ENCODE measurements at places on chromosomes 16 and 17.

DNA sequence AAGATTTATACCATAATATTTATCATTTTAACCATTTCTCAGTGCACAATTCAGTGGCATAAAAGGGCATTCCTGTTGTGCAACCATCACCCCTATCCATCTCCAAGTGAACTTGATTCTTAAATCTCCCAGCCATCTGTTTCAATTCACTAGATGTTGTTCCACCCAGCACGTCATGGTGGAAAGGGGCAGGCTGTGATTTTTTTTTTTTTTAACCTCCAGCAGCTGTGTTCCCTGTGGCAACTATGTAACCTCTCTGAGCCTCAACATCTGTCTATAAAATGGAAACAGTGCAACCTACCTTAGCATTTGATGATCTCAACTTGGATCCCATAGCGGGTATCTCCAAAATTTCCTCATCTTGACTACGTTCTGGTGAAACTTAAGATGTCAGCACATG, 604.5 kb downstream of the WWOX start:
- no peak for DNase-seq

DNA sequence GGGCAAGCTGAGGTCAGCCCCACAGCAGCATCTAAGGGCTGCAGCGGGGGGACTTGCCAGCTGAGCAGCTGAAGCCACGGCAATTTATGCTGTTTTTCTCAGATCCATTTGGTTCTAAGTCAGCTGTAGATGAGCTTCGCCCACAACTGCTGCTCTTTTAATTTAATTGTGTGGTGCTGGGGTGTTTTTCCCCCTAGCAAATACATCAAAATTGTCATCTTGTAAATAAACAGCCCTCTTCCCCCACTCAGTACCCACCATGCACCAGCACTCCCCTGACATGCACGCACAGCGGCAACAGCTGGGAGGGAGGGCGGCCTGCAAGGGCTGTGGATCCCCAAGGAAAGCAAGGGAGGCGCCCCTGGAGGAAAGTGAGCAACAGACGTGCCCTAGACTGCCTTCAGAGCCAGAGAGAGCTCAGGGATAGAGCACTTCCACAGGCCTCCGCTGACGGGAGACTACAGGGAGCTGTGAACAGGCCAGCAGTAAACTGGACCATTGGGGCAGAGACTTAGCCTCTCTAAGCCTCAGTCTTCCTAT, 149.5 kb downstream of the TMEM132E start:
- no peak for DNase-seq

GRCh38 chr16:30621765-30622164, 11.6 kb upstream of the ZNF689 start:
- no peak for DNase-seq

GRCh38 chr17:53560953-53561352, 261.8 kb upstream of the KIF2B start:
- no peak for DNase-seq

- DNase-seq: no peak
These were observed 56.9 kb downstream of the CYB5D2 start for GRCh38 chr17:4199818-4200402.

DNA sequence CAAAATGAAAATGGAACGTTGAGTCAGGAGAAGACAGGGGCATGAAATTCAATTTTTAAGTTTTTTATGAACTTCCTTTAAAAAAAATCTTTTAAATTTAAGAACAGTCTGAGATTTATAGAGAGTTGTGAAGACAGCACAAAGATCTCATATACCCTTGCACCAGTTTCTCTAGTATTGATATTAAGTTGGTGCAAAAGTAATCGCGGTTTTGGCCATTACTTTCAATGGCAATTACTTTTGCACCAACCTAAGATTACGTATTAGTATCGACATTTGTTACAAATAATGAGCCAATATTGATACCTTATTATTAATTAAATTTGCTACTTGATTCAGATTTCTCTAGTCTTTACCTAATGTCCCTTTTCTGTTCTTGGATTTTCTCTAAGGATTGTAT, 684.4 kb upstream of the CDH8 start:
- no peak for DNase-seq

- DNase-seq: no peak
These were observed 723.4 kb downstream of the MAF start for GRCh38 chr16:78877114-78877655.

- DNase-seq: no peak
These were observed 10.4 kb downstream of the CD300LF start for GRCh38 chr17:74702116-74702871.

DNA sequence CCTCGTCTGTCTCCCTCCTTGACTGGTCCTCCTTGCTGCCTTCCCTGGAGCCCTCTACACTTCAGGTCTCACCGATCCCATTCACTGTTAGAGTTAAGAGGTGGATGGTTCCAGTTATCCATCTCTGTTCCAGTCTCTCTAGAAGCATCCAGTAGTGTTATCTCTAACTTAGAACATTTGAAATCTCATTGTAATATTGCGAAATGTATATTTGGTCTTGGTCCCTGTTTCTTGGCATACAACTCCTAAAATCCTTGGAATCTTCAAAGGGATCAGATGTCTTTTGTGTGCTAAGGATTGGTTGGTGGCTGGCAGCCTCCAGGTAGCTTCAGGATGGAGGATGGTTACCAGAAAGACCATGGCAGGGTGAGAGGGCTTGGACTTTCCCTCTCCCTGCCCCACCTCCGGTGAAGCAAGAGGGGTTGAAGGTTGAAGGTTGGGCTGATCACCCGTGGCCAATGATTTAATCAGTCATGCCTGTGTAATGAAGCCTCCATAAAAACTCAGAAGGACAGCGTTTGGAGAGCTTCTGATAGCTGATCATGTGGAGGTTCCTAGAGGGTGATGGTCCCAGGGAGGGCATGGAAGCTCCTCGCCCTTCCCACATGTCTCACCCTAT, 59.1 kb downstream of the NTN1 start:
- DNase-seq: no peak

DNA sequence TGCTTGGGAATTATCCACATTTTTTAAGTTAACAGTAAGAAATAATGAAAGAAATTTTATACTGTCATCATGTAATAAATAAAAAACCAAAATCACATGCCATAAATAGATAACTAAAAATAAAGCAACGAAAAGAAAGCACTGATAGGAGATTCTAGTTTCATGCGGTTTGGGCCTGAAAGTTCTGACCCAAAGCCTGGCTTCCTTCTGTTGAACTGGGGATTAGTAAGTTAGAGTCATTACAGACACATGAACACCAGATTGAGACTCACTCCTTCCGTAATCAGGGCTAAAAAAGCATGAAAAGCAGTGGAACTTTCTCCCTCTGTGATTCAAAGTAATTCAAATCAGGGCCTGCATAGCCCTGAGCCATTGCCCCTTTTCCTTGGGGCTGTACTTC, 13.2 kb upstream of the SLC6A2 start:
- no peak for DNase-seq

DNA sequence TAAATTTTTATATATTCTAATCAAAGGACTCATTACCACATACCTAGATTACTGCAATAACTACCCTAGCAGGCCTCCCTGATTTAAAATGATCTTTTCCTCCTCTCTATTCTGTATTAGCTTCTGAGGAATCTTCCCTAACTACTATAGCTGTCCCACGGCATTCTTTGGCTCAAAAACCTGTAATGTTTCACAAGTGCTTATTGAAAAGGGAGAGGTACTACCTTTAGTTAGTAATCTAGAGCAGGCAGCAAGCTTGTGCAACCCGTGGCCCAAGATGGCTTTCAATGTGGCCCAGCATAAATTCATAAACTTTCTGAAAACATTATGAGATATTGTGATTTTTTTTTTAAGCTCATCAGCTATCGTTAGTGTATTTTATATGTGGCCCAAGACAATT, 71.0 kb upstream of the CORO6 start:
- DNase-seq: no peak

- no peak for DNase-seq
These were observed 30.8 kb downstream of the NMT1 start for GRCh38 chr17:45091778-45092425.

- DNase-seq: no peak
These were observed 19.0 kb downstream of the CCDC57 start for GRCh38 chr17:82193520-82194220.

- no peak for DNase-seq
These were observed 5.6 kb downstream of the STAT5B start for GRCh38 chr17:42270596-42270995.

GRCh38 chr16:31008149-31008548, 2.3 kb downstream of the STX1B start:
- no peak for DNase-seq

DNA sequence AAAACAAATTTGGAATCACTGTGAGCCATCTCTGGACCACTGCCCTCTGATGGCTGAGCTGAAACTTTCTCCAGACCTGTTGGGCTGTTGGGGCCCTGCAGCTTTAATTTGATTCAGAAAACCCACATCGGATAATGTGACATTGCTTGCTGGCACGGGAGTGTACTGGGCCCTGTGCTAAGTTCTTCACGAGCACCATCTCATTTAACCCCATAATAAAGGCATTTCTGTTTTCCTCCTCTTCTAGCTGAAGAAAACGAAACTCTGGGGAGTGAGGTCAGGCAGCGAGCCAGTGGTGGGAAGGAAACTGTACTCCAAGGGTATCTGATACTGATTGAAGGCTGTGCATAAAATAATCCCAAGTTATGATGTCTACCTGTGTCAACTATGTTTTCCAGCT, 34.5 kb upstream of the TNRC6A start:
- DNase-seq: no peak

GRCh38 chr17:82814834-82815233, 25.0 kb downstream of the ZNF750 start:
- DNase-seq: no peak

DNA sequence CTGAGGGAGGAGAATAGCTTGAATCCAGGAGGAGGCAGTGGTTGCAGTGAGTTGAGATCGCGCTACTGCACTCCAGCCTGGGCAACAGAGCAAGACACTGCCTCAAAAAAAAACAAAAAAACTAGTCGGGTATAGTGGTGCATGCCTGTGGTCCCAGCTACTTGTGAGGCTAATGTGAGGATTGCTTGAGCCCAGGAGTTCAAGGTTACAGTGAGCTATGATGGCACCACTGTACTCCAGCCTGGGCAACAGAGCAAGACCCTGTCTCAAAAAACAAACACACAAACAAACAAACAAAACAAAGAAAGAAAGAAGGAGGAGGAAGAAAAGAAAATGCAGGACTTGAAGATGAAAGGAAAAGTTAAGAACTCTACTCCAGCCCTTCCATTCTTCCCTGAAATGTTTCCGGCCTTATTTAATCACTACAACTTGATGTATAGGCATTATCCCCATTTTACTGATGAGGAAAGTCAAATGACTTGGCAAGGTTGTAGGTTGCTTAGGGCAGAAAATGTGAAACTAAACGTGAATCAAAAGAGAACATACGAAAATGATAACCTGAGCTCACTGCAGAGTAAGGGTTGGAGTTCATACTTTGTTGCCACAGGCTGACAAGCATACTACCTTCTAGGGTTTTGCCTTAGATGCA, 30.0 kb downstream of the PSME3IP1 start:
- no peak for DNase-seq

DNA sequence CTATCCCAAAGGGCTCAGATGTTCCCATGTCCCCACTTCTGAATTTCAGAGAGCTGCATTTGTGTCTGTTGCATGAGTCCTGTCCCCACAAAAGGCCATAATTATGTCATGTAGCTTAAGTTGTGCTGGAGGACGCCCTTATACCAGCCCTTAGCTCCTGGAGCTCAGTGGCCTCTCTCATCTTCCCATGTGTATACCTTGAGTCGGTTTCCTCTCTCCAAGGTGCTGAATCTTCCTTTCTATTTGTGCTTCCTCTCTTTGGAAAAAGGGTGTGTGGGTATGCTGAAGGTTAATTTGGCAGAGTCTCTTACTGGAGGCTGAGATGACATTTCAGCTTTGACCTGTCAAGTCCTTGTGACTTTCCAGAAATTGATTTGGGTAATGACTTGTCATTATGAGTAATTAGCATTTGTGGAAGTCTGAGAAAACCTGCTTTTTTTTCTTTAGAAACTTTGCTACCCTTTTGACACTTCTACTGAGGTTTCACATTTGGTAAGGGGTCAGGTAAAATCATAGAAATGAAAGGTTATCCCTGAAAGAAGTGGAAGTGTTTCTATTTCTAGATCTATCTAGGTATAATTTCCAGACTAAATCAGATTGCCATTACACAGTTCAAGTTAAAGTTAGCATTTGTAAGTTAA, 185.4 kb downstream of the ABCC12 start:
- DNase-seq: no peak

- DNase-seq: no peak
These were observed 42.1 kb upstream of the MLYCD start for GRCh38 chr16:83856792-83857191.

- DNase-seq: no peak
These were observed 109.0 kb downstream of the SYCE1L start for GRCh38 chr16:77308163-77308561.

DNA sequence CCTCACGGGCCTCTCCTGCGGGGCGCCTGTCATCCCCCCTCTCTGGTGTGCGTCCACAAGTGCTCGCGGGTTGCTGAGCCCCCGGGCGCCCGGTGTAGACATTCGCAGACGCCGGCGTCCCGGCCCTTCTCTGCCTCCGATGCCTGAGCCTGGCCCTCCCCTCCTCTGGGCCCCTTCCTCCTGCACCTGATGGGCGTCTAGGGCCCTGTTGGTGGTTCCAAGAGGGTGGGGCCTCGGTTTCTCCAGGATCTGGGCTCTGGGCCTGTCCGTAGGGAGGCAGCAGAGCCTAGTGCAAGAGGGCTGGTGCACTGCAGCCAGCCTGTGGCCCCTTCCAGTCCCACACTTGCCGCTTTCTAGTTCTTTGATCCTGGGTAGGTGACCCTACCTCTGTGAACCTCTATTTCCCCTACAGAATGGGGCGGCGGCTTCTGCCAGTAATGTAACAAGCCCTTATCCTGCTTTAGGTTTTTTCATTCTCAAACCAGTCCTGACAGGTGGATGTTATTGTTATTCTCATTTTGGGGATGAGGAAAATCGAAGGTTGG, 623 bp downstream of the E4F1 start:
- no peak for DNase-seq

DNA sequence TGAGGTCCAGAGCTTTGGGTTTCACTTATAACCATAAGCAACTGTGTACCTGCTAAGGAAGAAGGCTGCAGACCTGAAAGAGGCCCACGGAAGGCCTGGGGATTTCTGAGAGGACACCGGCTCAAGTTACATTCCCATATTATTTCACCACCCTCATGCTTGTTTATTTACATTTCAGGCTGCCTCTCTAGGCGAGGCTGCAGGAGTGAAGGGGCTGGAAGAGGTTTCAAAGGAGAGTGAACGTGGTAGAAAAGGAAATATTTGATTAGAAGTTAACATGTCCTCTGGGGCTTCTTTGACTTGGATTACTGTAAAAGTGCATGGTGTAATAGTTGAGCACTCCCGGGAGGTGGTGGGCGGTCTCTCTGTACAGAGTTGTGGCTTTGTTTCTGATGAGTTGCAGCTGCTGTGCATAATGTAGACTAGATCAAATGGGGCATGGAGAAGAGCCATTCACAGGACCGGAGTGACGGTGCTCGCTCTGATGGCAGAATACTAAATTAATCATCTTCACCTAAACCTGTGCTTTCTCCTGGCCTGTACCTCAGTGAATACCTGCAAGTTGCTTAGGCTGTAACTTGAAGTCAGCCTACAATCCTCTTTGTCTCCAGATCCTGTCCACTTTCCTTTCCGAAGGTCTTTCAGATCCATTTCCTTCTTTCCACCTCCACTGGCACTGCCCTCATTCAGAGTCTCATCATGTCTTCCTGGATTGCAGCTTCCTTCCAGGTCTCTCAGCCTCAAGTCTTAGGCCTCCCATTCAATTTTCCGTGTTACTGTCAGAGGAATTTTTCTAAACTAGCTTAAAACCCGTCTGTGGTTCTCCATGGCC, 1.9 kb upstream of the CPD start:
- no peak for DNase-seq

GRCh38 chr16:28001642-28002041, 61.9 kb downstream of the GSG1L start:
- DNase-seq: no peak

- DNase-seq: no peak
These were observed 16.2 kb downstream of the GSE1 start for GRCh38 chr16:85629326-85629725.
